Right renal cortex interstitium (tissue), 3 donors: ENCODE measurements at places on chromosomes 2 and 18. TPM values are rescaled to one million over a fixed set of nuclear protein-coding genes. Genes with fewer than 3 reads are reported as not detected.

Gene CSRNP3
- 9.7 TPM for polyA plus RNA-seq

Gene TCF7L1
- 39.7 TPM for polyA plus RNA-seq

Gene PARD3B
- 41.4 TPM for polyA plus RNA-seq

Gene NGEF
- polyA plus RNA-seq = 2.7 TPM

Gene EPB41L5
- 92.3 TPM for polyA plus RNA-seq

Gene ITGB6
- polyA plus RNA-seq = 19.6 TPM

Gene RGPD3
- 0.43 TPM for polyA plus RNA-seq

Gene MC4R
- polyA plus RNA-seq = 0.24 TPM

Gene PAX8
- 213 TPM for polyA plus RNA-seq

Gene CROCC2
- 0.04 TPM for polyA plus RNA-seq

Gene B4GALT6
- 17.1 TPM for polyA plus RNA-seq
